ENCODE measurements at places on chromosomes 5 and 9.

GRCh38 chr5:72226950-72227349 is 93.1 kb downstream of the MRPS27 start:
- DNase-seq = no peak

GRCh38 chr5:14787801-14788579 is 83.6 kb downstream of the ANKH start:
- DNase-seq = no peak

GRCh38 chr9:26955222-26955903 is 849 bp upstream of the IFT74 start:
- DNase-seq = no peak

GRCh38 chr5:5521478-5521877 is 99.0 kb downstream of the ICE1 start:
- no peak for DNase-seq

- no peak for DNase-seq
Measured at GRCh38 chr5:82862261-82862660, 214.9 kb downstream of the TMEM167A start.

DNA sequence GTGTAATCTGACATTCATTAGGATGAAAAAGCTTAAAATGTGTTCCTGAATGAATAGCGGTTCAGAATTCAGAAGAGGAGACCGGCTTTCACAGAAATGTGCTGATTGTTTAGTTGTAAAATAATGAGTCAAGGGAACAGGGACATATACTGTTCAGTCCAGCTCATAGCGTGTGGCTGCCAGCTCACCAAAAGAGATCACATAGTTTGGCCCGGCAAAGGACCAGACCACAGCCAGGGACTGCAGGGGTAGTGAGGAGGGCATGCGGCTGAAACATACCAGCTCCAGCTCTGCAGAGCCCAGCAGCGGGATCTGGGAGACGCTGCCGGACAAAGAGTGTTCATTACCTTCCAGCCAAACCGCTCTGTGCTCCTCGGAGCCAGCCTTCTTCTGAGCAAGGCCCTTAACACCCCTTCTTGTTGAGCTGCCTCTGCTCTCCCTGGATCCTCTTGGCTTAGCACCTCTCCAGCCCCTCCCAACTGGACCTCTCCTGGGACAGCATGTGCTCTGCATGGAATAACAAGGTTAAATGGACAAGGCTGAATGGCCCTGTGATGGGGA is 116.8 kb upstream of the CNTLN start:
- no peak for DNase-seq
